ENCODE measurements at places on chromosomes 2 and 18.

GRCh38 chr2:112805542-112805941 is 21.2 kb upstream of the IL1A start:
- no peak for DNase-seq

DNA sequence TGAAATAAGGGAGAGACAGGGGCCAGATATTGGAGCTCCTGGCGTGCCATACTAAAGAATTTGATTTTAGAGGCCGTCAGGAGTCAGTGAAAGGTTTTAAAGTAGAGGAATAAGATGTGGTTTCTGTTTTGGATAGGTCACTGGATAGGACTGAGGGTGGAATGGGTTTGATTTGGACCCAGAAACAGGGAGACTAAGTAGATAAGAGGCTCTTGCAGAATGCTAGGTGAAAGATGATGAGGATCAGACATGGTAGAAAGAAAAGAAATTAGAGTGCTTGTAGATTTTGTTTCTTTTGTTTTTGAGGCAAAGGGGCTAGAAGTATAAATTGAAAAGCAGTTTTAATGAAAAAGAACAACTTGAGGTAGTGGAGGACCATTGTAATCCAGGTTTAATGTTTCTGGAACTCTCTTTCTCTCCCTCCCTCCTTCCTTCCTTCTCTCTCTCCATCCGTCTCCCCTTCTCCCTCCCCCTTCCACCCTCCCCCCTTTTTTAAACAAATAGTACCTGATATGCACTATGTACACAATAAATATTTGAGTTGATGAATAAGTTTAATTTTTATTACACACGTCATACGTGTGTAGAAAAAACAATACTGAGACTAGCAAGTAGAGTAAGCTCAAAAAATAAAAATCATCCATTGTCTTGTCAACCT is 1.9 kb downstream of the NDUFV2 start:
- no peak for DNase-seq

- no peak for DNase-seq
Measured at GRCh38 chr2:196967116-196967515, 40.6 kb upstream of the PGAP1 start.

DNA sequence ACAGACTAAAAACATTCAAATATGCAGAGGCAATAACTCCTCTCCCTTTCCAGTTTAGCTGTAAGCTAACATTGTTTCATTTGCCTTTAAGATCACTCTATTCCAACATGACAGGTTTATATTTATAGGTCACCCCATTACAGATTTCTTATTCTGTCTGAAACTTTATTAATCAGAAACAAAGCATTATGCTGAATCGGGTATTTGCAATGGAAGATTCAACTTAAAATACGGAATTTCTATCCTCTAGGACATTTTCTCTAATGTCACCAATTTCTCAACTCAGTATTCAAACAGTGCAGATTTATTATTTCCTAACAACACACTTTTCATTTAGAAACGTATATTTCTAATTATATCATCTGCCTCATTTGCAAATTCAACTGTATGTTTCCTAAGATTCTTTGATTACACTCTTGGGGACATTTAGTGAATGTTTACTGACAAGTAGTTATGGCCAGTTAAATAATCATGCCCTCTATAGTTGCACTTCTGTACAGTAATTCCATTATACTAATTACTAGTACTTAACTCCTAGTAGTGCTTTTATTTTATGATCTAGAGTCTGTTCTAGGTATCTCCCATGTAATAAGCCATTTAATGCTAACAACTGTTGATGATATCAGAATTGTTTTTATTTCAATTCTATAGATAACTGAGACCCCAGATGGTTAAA is 358.1 kb downstream of the ERBB4 start:
- DNase-seq: no peak

DNA sequence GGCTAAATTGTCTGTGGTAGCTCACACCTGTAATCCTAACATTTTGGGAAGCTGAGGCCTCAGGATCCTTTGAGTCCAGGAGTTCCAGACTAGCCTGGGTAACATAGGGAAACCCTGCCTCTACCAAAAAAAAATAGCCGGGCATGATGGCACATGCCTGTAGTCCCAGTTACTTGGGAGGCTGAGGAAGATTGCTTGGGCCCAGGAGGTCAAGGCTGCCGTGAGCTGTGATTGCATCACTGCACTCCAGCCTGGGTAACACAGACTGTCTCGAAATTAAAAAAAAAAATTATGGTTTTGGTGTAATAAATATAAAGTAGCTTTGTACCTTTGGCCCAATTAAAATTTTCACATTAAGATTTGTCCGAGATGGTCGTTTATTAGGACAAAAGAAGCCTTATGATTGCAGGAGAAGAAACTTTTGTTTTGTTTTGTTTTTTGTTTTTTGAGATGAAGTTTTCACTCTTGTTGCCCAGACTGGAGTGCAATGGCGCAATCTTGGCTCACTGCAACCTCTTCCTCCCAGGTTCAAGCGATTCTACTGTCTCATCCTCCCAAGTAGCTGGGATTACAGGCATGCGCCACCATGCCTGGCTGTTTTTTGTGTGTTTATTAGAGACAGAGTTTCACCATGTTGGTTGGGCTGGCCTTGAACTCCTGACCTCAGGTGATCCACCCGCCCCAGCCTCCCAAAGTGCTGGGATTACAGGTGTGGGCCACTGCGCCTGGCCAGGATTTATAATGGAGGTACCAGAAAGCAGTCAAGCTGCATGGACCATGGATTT is 4.1 kb downstream of the MTA3 start:
- DNase-seq: no peak

- DNase-seq: no peak
Measured at GRCh38 chr2:610491-610890, 66.7 kb downstream of the TMEM18 start.

DNA sequence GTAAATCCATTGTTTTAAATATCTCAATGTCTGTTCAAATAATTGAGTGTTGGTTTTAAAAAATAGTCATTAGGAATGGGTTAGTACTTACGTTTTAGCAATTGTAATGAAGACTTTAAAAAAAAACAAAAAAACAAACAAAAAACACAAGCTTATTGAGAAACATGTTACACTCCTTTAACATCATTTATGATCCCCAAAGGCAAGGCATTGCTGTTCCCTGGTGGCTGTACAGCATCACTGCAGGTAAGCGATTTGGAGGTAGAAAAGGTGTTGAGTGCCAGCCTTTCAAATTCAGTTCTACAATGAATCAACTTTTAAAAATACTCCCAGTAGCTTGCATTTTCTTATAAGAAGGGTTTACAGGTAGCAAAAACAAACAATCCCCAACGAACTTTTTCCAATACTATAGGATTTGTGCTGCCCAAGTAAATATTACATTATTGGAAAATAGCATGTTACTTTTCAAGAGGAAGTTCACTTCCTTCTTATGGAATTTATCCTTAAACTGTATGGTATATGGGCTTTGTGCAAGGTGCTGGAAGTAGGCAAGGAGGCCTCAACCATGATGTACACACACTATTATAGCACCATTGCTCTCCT is 27.5 kb downstream of the CNRIP1 start:
- no peak for DNase-seq

DNA sequence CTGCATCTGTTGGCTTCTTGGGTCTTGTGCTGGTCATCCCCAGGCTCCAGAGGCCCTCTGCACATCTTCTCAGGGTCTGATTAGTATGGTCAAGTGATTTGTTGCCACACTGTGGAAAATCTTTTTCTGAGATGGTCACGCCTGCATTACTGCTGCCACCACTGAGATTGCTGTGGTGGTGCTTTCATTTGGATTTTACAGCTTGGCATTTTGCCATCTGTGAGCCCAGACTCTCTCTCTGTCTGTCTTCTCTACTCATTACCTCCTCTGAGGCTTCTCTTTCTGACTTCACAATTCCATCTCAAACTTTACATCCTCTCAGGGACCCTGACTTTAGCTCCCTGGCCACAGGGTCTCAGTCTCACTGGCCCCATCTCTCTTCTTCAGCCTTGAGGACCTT is 154.6 kb downstream of the LRRTM1 start:
- DNase-seq: no peak

GRCh38 chr2:156602552-156602933 is 166.4 kb downstream of the GPD2 start:
- no peak for DNase-seq

DNA sequence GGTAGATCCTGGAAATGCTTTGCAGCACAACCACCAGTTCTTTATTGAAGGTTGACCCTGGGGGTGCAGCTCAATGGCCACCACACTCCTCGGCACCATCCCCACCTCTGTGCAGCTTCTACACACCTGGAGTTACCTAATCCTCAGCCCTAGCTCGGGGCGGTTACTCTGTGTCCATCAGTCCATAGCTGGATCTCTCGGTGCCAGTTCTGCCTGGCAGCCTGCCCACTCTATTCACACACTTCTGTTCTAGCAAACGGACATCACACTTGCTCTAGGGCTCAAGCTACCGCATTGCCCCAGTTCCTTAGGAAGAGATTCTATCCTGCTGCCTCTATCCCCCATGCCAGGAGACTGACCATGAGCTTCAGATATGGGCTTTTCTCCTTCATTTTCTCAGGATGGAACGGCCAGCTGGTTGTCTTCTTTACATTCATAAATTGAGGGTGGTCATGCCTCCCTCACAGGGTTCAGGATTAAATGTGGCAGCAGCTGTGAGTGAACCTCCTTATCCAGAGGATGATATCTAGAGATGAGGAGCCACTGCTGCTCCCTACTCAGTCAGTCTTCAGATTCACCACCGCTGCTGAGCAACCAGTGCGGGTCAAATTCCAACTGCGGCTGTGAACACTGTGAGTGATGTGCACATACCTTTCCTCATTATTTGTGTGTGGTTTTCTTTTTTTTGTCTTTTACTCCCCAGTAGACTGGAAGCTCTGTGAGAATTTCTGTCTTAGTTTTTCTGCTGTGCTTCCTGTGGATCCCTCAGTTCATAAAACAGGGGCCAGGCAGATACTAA is 66.9 kb upstream of the TRIB2 start:
- no peak for DNase-seq

Measured in SHP77 (cell line).